ENCODE measurements at places on chromosomes 1 and 21. TPM values are rescaled to one million over a fixed set of nuclear protein-coding genes. Genes with fewer than 3 reads are reported as not detected.

AMY1B gene
- not detected for total RNA-seq

GRCh38 chr1:2322581-2323211 lies 68.7 kb downstream of the MORN1 start:
- DNase-seq, result no peak

DNA sequence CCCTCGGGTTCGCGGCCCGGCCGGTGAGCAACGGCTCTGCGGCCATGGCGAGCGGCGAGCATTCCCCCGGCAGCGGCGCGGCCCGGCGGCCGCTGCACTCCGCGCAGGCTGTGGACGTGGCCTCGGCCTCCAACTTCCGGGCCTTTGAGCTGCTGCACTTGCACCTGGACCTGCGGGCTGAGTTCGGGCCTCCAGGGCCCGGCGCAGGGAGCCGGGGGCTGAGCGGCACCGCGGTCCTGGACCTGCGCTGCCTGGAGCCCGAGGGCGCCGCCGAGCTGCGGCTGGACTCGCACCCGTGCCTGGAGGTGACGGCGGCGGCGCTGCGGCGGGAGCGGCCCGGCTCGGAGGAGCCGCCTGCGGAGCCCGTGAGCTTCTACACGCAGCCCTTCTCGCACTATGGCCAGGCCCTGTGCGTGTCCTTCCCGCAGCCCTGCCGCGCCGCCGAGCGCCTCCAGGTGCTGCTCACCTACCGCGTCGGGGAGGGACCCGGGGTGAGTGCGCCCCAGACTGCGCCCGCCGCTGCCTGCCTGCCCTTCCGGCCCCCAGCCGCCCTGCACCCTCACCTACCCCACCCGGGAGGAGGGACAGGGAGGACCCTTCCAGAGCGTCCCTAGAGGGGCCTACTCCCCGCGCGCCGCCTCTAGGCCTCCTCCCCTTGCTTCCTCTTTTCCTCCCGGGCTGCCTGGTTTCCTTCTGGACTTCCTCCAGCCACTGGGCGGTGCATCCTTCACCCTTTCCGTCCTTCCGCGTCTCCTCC lies at the start of gene RNPEP:
TSS of gene RNPEP (plus strand) at position 26 of the 757 bp plus-strand sequence. CDS start at position 45, 19 bp downstream.
- peak; percentile 81 for DNase-seq

GPR161 gene
- total RNA-seq, result 7.0 TPM

GSTM3 gene
- 188 TPM for total RNA-seq

KIF2C gene
- 1.1 TPM for total RNA-seq

- DNase-seq, result no peak
Observed at GRCh38 chr1:34851431-34852105, 8.0 kb downstream of the SMIM12 start.

Measured in fibroblast of the aortic adventitia (primary cell).